ENCODE measurements at places on chromosomes 1 and 21.
A peak's percentile ranks its signal among the peaks of the same experiment; 100 is the strongest.

DNA sequence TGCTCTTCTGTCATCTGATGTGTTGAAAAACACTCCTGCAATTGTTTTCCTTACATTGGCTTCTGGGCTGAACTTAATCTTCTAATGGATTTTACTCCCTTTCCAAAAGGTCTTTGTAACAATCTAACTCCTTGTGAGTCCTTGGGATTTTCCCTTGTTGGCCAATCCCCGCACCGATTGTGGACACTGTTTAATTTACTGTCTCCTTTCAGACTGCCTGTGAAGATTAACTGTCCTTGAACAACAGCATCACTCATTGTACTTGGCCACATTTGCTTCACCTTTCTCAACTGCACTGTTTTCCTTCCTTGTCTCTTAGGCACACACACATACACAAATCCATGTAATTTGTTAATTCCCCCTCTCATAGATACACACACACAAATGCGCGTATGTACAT, 120.4 kb downstream of the SPATA46 start:
- no peak for DNase-seq

DNA sequence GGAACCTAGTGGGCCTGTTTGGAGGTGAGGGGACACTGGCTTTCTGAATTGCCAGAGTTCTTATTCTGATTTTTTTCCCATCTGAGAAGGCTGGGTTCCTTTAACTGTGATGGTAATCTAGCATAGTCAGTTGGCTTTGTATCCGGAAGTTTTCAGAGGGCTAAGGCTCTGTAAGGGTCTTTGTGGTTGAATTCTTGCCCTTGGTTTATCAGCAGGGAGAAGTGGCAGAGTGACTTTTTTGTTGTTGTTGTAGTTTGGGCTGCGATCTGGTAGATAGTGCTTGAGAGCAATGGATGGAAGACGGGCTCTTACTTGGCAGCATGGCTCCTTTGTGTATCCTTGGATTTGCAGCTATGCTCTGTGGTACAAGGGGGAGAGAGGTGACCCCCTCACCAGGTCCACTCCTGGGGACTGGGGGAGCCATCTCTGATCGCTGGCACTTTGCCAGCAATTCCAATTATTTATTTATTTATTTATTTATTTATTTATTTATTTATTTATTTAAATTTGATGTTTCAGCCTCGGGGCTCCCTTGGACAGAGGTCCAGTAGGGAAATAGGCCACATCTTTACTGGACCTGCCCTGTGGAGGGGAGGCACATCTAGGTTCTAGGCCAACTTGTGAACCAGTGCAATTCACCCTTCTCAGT, 18.5 kb downstream of the TCP10L start:
- no peak for DNase-seq

GRCh38 chr1:160864173-160864572, 1.5 kb upstream of the CD244 start:
- no peak for DNase-seq

DNA sequence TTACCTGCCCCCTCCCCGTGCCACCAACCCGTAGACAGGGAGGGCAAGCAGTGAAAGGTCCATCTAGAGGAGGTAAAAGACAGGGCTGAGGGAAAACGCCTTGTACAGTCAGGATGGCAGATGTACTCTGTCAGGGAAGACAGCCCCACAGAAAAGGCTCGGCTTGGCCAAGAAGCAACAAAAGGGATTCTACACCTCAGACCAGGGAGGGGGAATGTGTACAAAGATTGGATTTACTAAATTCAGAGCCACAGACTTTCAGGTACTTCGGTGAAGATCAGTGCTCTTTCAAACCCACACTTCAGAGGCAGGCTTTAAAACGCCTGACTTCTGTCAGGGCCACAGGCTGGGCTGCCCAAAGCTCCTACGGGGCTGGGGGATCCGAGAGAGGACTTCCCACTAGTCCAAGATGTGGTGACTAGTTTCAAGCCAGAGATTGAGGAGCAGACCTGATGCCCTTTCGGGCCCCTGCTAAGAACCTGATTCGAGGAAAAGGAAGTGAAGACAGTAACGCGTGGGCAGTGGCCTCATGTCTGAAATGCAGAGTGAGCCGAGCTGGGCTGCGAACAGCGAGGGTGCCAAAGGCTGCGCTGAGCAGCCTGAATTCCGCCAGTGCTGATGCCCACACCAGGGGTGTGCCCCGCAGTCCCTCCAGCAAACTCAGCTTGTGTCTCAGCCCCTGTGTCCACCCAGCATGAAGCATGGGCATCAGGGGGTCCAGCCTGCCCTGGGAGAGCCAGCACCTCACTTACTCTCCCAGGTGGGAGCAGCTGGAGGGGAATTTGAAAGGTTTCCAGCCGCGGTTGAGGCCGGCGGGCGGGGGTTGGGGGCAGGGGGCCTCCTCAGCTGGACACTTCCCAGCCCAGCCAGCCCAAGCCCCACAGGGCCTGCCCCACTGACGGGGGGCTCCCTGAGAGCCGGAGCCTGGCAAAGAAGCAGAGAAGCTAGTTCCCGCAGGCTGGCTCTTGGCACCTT, 36.2 kb downstream of the KIAA1614 start:
- no peak for DNase-seq

GRCh38 chr1:6106977-6107376, 61.3 kb downstream of the KCNAB2 start:
- DNase-seq, result peak; percentile 0

DNA sequence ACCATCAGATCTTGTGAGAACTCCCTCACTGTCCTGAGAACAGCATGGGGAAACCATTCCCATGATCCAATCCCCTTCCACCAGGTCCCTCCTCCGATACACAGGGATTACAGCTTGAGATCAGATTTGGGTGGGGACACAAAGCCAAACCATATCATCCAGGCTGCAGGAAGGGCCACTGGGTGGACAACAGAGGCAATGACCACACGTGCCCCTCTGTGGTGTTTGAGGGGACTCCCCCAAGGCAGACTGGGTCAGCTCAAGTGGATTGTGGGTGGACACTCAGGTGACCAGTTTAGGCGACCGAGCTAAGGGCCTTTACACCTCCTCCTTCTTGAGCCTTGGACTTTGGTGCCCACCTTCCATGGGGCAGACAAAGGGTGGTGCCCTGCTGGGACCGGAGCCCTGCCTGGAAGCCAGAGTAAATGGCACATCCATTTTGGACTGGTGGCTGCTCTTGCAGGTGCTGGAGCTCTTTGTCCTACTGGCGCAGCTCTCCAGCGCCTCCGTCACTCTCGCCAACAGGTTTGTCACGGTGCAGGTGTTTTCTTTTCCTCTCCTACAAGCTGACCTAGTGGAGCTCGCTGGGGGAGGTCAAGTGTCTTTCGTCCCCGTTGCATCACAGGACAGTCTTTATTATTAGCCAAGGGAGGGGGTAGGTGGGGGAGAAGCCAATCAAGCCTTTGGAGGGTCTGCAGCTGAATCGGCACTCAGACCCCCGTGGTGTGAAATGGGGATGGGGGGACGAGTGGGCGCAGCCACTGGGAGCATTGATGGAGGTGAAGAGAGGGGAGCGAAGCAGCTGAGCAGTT, 37.6 kb downstream of the CRYAA start:
- no peak for DNase-seq

- no peak for DNase-seq
These were observed 60.1 kb downstream of the KIAA0040 start for GRCh38 chr1:175132436-175132835.

GRCh38 chr1:208528578-208529240, 284.5 kb upstream of the PLXNA2 start:
- no peak for DNase-seq

- DNase-seq, result no peak
These were observed 21.6 kb downstream of the CD244 start for GRCh38 chr1:160841079-160841478.

- DNase-seq, result no peak
These were observed 106.0 kb downstream of the TPTE start for GRCh38 chr21:10627316-10627863.

DNA sequence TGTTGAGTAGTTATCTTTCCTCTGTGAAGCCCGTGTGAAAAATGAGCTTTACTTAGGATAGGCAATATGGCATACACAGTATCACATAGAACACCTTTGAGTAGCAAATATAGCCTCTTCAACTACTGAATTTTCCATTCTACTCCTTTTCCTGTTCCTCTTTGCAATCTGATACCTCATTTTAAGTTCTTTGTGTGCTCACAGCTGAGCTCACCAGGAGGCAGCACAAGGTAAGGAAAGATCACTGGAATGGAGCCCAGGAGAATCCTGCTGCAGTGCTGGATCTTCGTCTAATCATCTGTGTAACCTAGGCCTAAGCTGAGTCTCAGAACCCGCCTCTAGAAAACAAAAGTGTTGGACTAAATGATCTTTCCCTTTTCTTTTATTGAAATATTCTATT, 171.0 kb downstream of the LRRC40 start:
- no peak for DNase-seq

GRCh38 chr21:33261635-33262034, 4.5 kb upstream of the IL10RB start:
- peak; percentile 38 for DNase-seq

DNA sequence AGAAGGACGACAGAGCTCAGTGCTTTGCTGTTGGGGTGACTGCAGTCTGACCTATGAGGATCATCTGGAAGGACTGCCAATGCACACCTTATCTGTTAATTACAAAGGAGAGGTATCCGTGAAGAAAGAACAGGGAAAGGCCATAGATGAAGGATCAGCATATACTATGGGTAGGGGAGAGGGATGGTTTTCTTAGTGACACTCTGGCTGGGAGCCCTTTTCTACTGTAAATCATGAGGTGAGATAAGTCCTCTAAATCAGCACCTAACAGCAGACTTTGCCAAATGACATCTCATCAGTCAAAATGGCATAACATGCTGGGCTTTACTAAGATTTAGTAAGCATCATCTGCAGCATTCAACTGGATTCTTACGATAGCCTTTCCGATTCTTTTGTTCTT, 100.0 kb downstream of the PLPPR5 start:
- DNase-seq, result no peak

GRCh38 chr1:198151688-198152087, 5.1 kb upstream of the NEK7 start:
- no peak for DNase-seq

DNA sequence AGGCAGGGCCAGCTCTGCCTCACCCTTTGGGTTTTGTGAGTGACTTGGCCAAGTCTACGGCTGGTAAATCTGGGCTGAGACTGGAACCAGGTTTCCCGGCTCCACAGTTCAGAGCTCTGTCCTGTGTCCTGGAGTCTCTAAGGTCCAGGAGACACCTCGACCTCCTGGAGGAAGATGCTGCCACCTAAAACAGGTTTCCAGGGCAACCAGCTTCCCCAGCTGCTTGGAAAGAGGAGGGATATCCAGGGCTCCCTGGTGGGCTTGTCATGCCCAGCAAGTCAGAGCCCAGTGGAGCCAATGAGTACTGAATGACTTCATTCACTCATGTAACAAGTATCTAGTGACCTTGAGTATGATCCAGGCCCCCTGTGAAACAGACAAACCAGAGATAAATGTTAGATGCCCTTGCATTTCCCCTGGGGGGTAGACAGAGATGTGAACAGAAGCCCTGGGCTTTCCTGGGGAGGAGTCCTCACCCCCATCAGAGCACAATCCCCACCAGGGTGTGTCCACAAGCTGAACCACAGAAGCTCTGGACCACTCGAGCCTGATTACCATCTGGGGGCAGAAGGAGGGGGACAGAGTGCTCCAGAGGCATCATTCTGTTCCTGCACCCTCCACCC, 181.2 kb upstream of the RAB4A start:
- no peak for DNase-seq

GRCh38 chr1:185598332-185598731, 135.9 kb upstream of the HMCN1 start:
- DNase-seq, result no peak

DNA sequence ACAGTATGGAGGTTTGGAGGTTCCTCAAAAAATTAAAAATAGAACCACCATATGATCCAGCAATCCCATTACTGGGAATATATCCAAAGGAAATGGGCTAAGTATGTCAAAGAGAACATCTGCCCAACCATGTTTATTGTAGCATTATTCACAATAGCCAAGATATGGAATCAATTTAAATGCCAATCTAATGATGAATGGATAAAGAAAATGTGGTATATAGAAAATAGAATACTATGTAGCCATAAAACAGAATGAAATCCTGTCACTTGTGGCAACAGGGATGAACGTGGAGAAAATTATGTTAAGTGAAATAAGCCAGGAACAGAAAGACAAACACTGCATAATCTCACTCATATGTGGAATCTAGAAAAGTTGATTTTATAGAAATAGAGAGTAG, 201.7 kb upstream of the AJAP1 start:
- DNase-seq, result no peak

DNA sequence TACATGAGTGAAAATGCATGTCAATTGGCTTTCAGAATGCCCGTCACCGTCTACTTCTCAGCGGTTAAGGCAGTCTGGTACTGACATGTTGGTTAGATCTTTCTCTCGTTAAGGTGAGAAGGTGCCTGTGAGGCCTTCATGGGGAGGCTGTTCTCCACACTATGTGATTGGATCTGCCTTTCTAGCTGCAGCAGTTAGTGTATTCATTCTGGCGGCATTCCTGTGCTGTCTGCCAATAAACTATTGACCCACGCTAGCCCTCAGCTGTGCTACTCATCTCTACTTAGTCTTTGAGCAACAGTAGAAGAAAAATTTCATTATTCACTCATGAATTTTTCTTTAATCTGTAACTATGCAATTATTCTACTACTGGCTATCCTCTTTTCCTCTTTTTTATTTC, 32.0 kb downstream of the CCSAP start:
- DNase-seq, result no peak

- DNase-seq, result no peak
These were observed 11.1 kb downstream of the STX6 start for GRCh38 chr1:181011301-181012202.

DNA sequence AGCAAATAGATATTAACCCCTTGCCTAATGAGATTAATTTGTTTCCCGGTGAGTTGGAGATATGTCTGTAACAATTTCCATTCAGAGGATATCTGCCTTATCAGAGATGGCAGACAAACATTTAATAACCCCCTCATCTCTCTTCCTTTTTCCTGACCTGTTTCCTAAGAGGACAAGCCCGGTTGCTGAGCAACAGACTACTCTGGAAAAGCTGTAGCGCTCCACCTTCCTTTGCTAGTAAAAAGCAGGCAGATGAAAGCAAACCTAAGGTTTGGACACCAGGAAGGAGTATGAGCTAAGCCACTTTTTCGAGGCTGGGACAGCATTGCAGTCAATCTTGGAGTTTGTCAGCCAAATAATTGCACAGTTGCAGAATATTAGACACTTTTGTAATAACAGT, 82.4 kb downstream of the RGS21 start:
- no peak for DNase-seq

DNA sequence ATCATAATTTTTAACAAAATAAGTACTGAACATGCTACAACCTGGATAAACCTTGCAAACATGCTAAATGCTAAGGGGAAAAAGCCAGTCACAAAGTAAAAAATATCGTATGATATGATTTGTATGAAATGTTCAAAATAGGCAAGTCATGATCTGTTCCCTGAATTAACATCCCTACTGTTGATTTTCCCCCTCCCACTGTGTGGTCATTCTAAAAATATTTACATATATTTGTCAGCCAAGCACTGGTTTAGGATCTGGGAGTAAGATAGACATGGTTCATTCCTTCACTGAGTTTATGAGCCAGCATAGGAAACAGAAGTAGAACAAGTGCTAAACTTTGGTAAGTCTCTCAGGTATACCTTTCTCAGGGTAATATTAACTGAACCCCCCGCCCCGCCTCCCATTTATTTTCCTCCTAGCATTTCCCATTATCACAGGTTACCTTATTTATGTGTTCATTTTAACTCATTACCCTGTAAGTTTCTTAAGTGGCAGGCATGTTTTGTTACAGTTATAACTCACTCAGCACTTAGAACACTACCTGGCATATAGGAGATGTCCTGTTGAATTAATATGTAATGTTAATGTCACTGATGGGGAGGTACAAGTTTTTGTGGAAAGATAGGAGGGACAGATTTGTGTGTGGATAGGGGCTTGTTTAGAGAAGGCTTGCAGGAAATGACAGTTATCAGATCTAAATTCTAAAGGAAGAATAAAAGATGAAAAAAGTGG, 12.3 kb downstream of the UQCRH start:
- DNase-seq, result no peak
